CMK (cell line): ENCODE measurements at places on chromosomes 4 and X.

DNA sequence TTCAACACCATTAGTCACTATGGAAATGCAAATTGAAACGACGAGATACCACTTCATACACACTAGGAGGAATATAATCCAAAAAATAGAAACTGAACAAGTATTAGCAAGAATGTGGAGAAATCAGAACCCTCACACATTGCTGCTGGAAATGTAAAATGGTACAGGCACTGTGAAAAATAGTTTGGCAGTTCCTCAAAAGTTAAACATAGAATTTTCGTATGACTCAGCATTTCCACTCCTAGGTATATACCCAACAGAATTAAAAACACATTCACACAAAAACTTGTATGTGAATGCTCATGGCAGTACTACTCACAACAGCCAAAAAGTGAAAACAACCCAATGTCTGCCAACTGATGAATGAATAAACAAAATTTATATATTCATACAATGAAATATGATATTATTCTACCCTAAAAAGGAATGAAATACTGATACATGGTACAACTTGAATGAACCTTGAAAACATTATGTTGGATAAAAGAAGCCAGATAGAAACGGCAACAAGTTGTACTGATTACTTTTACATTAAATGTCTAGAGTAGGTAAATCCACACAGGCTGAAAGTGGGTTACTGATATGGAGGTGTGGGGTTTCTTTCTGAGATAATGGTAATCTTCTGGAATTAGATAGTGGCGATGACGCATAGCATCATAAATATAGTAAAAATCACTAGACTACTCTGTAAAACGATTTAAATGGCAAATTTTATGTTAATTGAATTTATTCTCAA lies 22.3 kb downstream of the TEC start:
- no peak for DNase-seq

DNA sequence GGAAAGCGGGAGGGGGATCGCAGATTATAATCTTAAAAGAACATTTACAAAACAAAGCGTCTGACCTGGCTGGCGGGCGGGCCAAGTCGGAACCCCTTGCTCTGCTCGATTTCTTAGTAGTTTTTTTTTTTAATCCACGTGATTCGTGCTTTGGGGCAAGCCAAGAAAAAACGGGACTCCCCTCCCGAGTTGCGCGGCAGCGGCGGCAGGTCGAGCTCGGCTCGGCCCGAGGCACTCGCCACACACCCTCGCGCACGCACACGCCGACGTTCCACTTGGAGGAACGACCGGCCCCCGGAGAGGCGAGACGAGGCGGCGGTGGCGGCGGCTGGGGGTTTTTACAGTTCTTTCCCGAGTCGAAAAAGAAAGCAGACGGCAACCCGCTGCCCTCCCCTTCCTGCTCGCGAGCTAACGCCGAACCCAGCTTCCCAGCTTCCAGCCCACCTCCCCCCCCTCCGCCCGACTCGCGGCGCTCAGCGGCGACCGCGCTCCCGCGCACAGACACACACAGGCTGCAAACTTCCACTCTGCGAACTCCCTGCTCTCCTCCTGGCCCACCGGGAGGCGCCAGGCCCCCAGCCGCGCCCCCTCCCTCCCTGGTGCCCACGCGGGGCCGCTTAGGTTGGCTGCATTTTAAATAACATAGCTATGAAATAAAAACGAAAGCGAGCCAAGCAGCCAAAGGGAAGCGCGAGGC lies 1.2 kb downstream of the BCOR start:
- no peak for DNase-seq

DNA sequence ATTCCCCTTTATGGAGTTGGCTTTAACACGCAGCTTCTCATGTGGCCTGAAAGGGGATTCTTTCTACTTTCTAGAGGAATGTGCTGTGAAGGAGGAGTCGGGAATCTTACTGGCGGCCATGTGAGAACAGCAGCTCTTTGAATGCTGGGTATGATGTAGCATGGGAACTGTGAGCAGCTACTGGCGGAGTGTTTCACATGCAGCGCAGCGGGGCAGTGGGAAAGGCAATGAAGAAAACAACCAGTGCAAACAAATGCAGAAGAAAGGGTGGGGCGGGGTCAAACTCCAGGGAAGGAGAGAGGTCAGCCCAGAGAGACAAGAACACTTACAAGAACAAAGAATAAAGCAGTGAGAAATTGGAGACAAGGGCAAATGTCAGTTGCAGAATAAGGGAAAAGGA lies 363.8 kb upstream of the FTHL17 start:
- no peak for DNase-seq

DNA sequence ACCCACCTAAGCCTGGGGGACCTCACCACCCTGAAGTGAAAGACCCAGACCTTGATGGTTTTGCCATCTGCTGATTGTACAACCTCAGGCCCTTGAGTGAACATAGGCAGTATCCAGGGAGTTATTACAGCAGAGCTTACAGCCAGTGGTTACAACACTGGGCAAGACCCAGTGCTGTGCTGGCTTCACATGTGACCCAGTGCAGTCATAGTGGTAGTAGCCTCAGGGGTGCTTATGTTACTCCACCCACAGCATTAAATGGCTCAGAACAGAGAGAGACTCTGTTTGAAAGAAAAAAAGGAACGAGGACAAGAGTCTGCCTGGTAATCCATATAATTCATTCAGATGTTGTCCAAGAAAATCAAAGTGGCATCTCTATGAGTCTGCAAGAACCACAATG lies 45.2 kb upstream of the DACH2 start:
- DNase-seq: no peak

DNA sequence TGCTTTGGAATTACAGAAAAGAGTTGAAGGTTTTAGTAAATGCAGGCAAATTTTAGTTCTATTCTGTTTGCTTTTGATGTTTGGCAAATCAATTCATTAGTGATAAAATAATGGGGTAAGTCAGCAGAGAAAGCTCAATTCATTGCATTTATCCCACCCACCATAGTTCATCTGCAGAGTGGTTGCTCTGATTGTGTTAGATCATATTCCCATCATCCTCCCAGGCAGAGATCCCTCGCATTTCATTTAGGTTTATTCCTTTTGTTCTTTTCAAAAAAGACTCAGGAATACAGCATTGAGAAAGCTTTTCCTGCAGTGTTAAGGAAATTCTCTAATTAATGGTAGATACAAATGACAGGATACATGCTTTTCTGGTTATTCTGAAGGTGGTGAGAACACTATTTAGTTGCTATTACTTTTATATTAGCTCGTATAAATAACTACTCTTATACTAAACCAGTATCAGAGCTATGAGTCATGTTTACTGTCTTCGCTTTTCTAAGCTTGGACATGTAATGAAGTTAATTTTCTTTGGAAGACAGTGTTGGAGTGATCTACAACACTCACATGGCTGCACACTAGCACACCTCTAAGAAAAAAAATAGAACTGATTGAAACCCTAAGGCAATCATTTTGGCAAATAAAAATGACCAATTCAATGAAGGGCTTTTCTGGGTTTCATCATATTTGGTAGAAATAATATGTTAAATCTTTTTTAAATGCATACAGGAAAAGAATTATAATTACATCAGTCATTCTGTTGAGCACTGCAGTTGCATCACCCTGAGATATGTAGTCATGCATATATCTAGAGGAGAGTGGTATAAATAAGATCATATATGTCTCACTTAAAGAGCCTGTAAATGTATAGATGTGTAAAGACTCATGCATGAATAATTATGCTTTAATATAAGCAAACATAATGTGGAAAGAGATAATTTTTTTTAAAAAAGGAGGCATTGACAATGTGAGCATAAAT lies 351.6 kb downstream of the PCDH7 start:
- DNase-seq: no peak

DNA sequence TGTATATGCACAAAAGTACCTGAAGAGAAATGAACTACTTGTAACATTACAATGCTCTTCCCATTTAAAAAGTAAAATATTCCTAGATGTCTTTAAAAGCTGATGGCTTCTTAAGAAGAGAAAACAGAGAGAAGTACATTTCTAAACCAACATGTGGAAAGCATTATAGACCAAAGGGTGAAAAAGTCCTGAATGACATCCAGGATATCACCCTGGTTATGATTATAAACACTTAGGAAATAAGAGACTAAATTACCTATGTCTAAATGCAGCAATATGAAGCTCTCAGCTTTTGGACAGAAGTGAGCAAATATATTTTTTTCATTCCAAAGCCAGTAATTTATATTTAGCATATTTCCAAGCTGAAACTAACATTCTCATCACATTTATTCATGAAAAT lies 21.7 kb upstream of the EGFL6 start:
- DNase-seq: no peak

GRCh38 chrX:8748855-8749254 lies 16.9 kb upstream of the ANOS1 start:
- no peak for DNase-seq

DNA sequence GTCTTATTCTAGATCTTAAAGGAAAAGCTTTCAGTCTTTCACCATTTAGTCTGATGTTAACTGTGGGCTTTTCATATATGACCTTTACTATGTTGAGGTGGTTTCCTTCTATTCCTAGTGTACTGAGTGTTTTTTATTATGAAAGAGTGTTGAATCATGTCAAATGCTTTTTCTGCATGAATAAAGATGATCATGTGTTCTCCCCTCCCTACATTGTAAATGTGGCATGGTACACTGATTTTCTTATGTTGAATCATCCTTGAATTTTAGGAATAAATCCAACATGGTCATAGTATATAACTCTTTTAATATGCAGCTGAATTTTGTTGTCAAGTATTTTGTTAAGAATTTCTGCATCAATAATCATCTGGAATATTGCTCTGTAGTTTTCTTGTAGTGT lies 4.3 kb downstream of the CLGN start:
- DNase-seq: no peak

- DNase-seq: no peak
These were observed 929 bp downstream of the ZBTB33 start for GRCh38 chrX:120251471-120252011.

DNA sequence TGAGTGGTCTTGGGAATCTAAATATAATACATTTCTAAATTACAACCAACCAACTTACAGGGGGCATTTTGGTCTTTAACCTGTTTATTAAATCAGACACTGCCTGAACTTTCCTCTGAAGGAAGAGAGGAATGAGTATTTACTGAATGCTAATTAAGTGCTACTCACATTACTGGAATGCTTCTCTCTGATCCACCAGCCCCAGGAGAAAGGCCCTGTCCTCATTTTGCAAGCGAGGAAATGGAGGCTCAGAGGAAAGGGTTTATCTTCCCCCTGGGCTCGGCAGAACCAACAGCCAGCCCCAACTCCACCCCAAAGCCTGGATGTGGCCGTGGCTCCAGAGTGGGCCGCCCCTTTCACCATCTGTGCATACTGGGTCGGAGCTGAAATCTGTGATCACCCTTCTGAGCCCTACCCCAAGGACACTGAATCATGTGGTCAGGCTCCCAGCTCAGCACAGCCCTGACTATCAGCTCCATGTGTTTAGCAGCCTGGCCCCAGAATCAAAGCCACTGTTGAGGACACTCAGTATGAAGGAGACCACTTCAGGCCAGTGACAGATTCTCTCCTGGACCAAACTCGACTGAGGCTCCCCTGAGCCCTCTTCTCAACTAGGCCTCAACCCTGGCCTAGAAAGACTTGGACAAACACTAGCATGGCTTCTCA lies 56.7 kb upstream of the ENPP6 start:
- no peak for DNase-seq

DNA sequence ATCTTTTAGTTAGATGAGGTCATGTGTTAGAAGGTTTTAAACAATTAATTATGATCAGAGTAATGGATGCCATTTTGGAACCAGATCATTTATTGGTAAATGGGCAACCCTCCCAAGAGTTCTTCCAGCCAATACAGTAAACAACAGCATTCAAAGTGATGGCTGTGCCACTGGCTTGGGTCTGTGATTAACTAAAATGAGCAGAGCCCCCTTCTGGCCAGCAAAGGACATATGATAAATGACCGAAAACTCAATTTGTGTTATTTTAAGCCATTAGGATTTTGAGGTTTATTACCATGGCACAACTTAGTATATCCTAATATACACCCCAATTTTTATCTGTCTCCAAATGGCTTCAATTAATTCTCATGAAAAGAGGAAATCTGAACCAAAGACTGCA lies 90.8 kb upstream of the NPFFR2 start:
- peak; percentile 2 for DNase-seq
